ENCODE measurements at places on chromosomes 13 and 19.

DNA sequence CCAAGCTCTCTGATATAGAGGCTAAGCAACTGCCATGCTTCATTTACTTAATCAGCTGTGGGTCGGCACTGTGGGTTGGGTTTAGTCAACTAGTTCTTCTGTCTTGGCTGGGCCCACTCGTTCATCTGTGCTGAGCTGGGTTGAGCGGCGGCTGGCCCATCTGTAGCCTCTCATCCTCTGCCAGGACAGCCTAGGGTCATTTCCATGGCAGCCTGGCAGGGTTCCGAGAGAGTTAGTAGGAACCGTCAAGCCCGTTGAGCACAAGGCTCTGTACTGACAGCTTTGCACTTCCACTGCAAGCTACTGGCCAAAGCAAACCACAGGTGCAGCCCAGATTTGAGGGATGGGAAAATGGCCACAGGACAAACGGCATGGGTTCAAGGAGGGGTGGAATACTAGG, 6.6 kb upstream of the ZNF835 start:
- no peak for DNase-seq

DNA sequence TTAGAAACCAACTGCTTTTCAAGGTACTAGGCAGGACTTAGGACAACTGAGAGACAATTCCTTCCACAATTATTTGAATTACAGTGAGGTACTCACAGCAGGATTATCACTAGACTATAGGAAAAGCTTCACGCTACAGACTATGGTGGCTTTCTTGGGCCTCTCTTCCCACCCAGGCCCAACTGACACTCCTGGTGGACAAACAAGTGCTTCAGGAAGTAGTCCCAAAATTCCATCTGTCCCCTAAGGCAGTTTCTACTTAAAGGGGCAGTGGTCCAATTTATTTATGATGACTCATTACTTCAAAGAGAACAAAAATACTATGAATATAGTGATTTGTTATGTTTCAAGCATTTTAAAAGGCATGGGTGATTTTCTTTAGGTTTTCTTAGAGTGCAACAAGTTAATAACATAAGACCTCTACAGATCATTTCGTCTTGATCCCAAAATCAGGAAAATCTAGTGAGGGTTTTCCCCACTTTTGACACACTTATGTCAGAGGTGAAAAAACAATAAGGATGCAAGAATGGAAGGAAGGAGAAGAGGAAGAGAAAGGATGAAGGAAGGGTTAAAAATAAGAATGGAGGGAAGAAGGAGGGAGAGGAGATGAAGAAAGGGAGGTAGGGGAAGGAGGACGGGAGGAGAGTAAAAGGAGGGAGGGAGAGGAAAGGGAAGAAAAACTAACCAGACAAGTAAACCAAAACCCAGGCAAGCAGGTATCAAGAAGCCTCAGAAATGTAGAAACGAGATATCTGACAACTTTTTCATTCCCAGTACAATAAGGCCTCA, 100.7 kb downstream of the SERP2 start:
- DNase-seq: no peak

GRCh38 chr13:107205318-107206104, 637.6 kb upstream of the ARGLU1 start:
- peak; percentile 47 for DNase-seq

DNA sequence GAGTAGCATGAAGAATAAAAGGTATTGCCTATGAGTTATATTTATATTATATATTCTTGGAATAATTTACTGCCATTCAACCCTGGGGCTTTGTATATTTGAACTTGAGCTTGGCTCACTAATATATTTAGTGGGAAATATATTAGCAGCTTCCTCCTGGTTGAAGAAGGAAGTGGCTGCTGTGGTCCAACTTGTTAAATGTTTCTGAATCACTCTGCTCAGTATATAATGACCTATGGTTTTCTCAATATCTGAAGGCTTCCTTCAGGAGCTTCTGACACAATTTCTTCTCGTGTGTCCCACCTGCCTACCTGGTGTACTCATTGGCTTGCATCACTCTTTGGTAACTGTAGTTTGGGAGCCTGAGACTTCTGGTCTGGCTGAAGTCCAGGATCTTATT, 646.4 kb downstream of the TBC1D4 start:
- no peak for DNase-seq

- no peak for DNase-seq
Observed at GRCh38 chr13:27926644-27927434, 7.0 kb downstream of the PDX1 start.

- DNase-seq: no peak
Observed at GRCh38 chr19:1423436-1424191, 14.6 kb upstream of the RPS15 start.

DNA sequence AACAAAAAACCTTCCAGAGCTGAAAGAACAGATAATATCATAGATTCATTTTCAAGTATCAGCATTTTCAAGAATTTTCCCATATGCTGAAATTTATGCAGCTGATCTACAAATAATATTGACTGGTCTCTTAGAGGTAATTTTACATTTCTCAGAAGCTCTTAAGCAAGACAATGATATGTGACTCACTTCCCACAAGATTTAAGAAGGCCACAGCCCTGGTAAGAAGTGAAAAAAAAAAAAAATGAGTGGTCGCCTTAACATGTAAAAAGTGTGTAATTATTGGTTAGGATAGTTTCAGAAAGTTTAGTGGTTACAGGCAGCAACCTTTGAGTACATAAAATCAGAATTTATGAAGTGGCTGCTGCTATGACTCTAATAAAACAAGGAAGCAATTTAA, 54.5 kb downstream of the NUFIP1 start:
- no peak for DNase-seq

DNA sequence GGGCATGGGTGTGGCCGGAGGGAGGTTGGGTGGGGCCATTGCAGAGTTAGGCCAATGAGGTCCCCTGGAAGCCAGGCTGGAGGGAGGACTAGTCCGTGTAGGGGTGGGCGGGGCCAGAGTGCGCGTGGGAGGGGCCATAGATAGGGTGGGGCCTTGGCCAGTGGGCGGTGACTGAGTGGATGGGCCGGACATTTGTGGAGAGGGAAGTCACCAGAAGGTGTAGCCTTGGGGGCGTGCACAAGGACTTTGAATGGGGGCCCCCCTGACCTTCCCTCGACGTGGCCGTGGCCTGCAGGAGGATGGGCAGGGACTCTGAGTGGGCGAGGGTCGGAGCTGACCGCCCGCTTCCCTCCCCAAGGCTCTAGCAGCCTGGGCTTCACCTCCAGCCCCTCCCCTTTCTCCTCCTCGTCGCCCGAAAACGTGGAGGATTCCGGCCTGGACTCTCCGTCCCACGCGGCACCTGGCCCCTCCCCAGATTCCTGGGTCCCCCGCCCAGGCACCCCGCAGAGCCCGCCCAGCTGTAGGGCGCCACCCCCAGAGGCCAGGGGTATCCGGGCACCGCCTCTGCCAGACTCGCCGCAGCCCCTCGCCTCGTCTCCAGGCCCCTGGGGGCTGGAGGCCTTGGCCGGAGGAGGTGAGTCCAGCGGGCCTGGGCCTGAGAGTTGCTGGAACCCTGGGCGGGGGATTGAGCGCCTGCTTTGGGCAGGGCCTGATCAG, 16.5 kb upstream of the B3GNT3 start:
- DNase-seq: no peak

DNA sequence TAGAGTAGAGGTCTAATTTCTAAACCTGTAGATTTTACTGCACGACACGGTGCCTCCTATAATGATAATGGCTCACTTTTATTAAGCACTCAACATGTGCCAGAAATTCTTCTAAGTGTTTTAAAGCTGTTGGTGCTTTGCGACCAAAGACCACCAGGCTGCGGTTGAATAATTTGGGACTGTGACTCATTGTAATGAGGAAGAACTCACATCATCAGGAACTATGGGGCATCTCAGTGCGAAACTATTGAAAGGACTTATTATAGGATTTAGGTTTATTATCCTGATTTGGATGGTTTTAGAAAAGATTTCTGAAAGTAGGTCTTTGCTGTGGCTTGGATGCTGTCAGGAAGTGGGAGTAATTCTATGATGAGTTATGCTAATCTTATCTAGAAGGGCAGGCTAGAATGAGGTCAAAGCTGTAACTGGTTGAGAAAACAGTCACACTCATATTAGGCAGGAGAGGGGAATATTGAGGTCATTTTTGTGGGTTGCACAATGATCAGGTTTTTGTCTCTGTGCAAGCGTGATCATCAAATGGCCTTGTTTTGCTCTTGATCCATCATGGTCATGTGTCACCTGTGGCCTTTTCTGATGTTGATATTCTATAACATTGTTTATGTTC, 266.8 kb downstream of the PCDH20 start:
- DNase-seq: no peak

- DNase-seq: no peak
Observed at GRCh38 chr19:44887648-44888047, 3.4 kb upstream of the TOMM40 start.

DNA sequence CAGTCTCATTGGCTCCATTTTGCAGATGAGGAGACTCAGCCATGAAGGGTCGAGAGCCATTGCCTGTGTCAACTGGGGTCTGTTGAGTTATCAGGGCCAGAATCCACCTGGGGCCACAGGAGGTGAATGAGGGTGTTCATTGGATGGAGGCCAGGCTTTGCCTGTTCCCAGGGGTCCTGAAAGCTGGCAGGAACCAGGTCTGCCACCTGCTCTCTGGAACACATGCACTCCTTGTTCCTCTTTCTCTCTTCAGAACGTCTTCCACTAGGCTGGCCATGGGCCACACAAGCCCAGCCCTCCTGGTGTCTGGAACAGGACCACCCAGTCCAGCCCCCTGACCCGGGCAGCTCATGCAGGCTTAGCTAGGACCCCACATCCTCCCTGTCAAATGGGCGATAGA, 21.1 kb downstream of the PPP1R37 start:
- no peak for DNase-seq

All from stimulated activated CD4-positive, alpha-beta T cell treated with anti-CD3 and anti-CD28 coated beads, Interleukin-4, amount 100 ng/mL, for 4 hours (primary cell).